ENCODE measurements at places on chromosomes 12 and 14.

DNA sequence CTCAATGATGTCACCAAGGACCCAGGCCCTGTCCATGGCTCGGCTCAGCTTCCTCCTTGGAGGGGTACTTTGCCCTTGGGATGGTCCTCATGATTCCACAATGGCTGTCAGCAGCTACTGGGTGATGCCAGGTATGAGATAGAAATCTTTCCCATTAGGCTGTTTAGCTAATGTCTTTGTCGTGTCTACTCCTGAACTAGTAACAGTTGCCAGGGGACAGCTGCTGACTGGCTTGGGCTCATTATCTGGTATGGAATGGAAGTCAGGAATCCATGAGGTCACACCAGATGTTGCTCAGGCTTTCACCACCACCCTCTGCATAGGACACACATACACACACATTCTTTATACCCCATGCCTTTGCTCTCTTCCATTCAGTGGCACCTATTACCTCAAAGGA, 9.2 kb downstream of the PRPH start:
- no peak for DNase-seq

DNA sequence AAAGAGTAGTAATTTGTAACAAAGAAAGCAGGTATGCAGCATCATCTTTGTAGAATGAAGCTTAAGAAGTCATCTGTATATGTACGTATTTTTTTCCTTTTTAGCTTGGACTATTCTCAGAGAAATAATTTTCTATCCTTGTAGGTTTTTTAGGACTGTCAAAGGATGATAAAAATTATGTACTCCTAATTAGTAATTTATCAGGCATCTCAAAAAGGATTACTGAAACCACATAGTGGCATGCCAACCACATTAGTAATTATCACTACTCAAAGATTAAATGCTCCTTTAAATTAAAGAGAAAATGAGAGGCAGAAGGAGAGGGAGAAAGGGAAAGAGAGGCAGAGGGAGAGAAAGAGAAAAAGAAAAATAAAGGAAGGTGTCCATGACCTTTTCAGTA, 17.3 kb downstream of the TTC8 start:
- DNase-seq, result no peak

- DNase-seq, result peak; percentile 85
These were observed 58.1 kb upstream of the RMST start for GRCh38 chr12:97404543-97404942.

GRCh38 chr12:57865084-57865751, 18.7 kb upstream of the CTDSP2 start:
- peak; percentile 83 for DNase-seq

DNA sequence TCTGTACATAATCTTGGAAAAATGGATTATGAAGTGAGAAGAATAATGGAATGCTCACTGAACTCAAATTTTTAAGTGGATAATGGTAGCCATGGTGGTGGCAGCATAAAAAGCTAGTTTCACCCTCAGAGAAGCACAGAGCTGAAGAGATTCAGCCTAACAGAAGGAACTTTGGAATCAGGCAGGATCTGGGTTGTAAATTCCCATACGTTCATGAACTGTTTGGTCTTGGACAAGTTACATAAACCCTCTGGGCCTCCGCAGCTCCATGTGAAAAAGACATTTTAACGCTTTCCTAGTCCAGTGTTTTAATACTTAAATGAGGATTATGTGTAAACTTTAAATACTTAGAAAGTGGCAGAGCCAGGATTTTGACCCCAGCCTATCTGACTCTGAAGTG, 26.6 kb downstream of the JKAMP start:
- no peak for DNase-seq

GRCh38 chr14:52977798-52978197, 26.9 kb upstream of the FERMT2 start:
- DNase-seq, result no peak

DNA sequence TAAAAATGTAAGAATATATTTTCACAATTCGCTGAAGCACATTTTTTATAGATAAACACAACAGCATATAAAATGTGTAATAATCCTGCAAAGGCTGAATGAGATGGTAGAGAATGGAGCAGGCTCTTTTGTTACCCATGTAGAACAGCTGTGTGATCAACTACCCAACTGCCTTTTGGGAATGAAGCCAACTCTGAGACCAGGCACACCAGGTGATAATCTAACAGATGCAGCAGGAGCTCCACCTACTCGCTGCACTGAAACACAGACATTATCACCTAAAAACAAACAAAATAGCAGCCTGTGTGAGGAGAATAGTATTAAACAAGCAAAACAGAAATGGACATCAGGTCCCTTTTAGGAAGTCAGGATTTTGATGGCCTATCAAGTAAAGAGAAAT, 183.3 kb downstream of the CCDC59 start:
- DNase-seq, result peak; percentile 14

DNA sequence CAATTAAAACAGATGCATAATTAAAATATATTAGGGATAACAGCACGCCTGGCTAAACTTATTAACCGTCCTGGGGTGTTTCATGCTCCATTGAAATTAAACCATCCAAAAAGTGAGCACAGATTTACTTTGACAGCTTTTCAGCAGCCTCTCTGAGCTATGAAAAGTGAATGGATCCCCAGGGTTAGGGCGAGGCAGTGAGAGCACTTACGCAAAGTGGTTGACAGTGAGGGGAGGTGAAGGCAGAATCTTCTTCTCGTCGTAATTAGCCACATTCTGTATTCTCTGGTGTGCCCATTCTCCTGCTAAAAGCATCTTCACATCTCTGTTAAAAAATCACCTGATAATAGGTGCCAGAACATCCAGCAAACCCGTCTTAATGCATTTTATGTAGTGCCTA, 1.9 kb downstream of the TMTC2 start:
- DNase-seq, result no peak

GRCh38 chr14:21527318-21527679, 1.2 kb upstream of the SALL2 start:
- no peak for DNase-seq

DNA sequence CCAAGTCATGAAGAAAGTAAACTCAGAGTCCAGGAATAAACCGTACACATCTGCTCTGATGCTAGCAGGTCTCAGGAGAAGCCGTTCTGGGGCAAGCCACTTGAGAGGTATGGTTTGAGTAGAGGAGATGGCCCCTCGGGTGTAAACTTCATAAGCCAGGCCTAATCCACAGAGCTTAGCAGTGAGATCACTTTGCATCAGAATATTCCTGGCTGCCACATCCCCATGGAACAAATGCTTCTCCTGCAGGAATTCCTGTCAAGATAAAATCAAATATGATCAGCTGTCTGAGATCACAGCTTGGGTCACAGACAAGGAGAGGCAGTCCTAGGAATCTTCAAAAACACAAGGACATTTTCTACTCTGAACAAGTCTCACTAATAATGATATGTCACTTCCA, 11.2 kb upstream of the MAGOHB start:
- DNase-seq, result no peak

DNA sequence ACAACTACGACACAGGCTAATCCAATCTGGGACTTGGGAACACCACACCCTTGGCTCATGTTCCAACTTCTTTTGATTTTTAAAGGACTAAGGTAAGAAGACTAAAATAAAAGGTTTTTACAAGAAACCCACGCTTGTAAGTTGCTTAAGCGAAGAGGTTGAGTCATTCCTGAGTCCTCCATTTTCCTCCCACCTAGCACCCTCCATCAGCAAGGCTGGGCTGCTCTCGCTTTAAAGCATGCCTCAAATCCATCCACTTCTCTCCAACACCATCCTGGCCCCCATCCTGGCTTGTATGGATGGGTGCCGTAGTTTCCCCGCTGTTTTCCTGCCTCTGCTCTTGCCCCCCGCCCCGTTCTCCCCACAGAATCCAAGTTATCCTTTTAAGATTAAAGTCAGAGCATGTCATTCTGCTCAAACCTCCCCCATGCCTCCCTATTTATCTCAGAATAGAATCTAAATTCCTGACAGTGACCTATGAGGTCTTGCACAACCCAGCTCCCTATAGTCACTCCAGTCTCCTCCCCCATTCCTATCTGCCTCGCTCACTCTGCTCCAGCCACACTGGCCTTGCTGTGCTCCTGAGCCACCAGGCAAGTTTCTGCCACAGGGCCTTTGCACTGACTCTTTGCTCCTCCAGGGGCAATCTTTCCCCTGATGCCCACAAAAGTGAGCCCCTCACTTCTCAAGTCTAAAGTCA, 34.5 kb downstream of the SCARB1 start:
- no peak for DNase-seq

GRCh38 chr12:129372876-129373275, 519.6 kb downstream of the GLT1D1 start:
- DNase-seq, result no peak

DNA sequence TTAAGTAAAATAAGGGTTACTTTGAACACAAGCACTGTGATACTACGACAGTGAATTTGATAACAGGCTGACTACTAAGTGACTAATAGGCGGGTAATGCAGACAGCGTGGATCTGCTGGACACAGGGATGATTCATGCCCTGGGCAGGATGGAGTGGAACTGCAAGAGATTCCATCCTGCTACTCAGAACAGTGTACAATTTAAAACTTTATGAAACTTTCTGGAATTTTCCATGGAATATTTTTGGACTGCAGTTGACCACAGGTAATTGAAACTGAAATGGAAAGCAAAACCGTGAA, 46.0 kb downstream of the YEATS4 start:
- no peak for DNase-seq

- peak; percentile 44 for DNase-seq
These were observed 84.3 kb downstream of the TNFAIP2 start for GRCh38 chr14:103207388-103208072.

DNA sequence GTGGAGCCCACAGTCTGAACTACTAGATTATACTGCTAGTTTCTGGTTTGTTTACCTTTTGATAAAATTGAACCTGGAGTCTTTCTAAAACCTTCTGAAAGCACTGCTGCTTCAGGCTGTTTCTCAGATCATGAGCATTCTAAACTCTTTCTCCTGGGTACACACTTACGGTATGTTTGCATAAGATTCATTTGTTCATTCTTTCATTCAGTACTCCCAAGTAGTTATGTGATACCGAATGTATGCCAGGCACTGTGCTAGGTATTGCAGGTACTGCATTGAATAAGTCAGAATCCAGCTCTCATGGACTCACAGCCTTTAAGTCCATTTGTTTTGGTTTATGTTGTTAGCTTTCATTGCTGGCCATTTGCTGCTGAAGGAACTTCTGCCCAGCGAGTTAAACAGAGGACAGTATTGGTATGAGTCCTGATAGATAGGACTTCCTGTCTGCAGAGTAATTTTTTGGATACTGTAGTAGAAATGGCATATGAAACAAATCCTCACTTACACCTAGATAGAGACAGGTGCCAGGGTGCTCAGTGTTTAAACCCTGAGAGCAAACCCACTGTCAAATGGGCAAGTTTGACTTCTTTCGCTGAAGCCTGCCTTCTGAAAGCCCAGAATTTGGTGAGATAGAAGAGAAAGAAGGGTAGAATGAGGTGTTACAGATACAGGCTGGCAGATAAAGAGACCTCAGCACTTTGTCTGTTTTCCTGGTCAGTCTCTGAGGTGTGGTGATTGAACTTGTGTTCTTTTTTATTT, 2.1 kb downstream of the SUSD6 start:
- no peak for DNase-seq

GRCh38 chr14:76977793-76978720, 50.5 kb downstream of the IRF2BPL start:
- no peak for DNase-seq

- no peak for DNase-seq
These were observed 41.8 kb upstream of the HIF1A start for GRCh38 chr14:61653507-61653906.

GRCh38 chr12:95269892-95270291, 52.3 kb downstream of the VEZT start:
- no peak for DNase-seq

DNA sequence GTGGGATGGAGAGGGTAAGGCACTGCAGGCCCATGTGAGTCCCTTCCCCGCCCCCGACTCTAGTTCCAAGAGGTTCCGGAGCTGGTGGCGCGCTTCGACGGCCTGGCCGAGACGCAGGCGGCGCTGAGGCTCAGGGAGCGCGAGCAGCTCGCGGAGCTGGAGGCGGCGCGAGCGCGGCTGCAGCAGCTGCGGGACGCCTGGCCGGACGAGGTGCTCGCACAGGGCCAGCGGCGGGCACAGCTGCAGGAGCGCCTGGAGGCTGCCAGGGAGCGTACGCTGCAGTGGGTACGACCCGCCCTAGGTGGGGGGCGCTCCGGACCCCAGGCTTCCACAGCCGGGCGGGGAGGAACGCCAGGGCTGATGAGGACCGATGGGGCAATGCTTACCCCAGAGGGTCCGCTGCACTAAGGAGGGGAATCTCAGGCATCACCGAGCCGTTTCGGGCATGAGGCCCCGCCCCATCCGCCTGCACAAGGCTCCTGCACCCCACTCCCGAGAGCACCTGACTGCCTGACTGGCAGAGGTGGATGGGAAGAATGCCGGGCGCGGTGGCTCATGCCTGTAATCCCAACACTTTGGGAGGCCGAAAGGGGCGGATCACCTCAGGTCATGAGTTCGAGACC, 4.9 kb downstream of the CFAP73 start:
- DNase-seq, result peak; percentile 91

DNA sequence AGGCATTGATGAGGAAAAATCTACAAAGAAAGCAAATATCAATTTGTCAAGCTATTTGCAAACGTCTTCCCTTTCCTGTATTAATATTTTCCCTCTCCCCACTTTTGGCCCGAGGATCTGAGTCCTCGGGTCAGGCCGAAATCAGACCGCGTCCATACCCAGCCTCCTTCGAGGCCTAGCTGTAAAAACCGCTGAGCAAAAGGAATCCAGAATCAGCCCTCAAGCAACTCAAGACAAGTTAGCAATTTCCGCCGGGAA, 353 bp upstream of the MAPK1IP1L start:
- no peak for DNase-seq

DNA sequence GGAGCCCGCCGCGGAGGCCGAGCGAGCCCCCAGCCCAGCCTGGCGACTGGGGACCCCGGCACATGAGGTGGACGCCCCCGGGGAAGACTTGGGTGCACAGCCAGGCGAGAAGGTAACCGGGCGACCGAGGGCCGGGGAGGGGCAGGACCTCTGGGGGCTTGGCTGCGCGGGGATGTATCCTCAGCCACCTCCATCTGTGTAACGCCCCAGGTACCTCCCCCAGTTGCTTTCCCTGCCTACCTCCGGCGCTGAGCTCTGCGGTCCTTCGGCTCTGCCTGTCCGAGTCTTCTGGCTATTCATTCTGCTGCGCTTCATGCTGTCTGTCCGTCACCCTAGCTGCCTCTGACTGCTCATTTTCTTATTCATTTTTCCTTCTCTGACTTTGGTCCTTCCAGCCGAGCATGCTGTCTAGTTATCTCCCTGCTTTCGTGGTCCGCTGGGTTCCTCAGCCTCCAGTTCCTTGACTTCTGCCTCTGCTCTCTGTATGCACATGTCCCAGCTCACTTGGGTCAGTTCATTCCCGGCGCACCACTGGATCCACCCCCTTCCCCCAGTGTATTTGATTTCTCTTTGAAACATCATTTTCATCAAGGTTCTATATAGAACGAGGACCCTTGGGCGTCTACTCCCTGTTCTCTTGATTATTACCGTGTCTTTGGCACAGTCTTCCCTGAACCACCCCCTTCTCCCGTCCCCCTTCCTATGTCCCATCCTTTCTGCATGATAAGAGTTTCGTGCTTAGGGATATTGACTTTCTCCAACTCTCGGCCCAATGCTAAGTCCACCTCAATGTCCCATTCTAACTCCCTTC, 612 bp downstream of the PHC1 start:
- peak; percentile 78 for DNase-seq

Data from GM23338 (cell line).